ENCODE measurements at places on chromosomes 6 and 20.

DNA sequence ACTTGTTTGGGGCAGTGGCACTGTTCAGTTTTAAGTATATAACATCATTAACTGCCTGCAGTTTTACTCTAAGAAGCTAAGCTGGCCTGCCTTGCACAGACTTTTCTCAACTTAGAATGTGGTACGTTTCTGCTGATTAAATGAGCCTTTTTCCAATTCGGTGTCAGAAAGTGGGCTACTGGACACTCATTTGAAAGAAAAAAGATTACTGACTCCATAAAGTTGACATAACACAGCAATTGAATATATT lies 2.1 kb downstream of the ZMYND8 start:
- no peak for DNase-seq

DNA sequence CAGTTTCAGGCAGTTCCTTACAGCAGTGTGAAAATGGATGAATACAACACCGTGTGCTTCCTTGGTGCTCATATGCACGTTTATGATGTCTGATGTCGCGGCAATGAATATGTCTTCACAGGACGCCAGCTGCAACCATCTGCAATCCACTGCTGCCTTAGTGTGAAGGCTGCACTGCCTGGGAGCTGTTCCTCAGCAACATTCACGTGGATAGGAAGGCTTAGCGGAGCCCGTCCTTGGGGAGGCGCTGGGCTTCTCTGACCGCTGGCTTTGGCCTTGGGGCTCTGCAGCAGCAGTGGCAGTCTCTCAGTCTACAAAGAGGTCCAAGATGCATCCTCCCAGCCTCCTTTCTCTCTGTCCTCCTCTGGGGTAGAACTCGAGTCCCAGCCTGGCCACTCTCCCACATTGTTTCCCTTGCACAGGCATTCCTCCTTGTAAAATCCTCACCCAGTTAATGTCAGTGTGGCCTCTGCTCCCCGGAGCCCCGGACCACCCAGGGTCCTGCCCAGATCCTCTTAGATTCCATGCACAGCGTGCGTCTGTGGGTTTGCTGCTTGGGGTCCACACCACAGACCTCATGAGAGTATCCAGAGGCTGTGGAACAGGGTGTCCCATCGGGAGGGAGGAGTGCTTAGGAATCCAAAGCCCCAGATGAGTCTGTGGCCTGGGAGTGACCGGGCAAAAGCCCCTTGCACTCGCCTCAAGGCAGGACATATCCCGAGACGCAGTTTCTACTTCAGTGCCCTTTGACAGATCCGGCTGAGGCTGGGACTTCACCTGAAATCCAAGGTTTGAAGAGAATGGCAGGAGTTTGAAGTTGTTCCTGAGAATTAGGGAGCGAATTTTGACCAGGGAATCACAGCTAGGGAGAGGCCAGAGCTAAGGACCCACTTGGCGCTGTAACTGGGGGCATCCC lies 181.3 kb downstream of the THBS2 start:
- no peak for DNase-seq

DNA sequence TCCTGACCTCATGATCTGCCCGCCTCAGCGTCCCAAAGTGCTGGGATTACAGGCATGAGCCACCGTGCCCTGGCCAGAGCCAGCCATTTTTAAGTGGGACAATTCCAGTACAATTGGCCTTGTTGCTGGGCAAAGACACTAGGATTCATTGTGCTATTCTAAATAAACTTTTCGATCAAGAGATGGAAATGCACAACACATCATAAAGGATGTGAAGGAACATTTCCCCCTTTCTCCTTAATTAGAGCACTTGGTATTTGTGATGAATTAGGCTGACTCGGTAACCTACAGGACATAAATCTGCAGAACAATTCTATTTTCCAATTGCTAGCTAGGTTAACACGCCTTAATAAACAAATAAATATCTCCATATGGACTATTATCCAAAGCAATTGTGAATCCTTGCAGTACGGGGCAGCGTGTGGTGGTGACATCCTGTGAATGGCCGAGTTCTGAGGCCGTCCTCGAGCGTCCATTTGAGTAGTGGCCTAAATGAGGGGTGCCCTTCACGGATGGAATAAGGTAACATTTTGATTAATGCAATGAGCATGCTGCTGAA lies 406.2 kb upstream of the AGPAT4 start:
- DNase-seq, result no peak

GRCh38 chr6:105911106-105911629 lies 175.0 kb upstream of the PRDM1 start:
- DNase-seq, result no peak

DNA sequence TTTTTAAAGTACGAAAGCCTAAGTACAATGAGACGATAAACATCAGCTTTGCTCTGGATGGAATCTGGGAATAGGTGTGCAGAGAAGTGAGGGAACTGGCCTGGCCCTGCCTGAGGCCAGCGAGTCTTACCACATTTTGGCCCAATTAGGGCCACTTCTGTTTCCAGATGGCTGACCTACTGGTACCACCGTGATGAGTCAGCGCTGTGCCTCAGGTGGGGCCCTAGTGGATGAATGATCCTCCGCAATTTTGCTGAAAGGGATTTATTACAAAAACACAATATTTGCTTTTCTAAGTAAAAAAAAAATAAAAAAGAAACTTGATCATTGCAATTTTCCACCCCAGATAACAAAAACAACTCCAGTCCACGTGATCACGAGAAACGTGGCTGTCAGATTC lies 22.5 kb downstream of the INSM1 start:
- DNase-seq, result no peak

DNA sequence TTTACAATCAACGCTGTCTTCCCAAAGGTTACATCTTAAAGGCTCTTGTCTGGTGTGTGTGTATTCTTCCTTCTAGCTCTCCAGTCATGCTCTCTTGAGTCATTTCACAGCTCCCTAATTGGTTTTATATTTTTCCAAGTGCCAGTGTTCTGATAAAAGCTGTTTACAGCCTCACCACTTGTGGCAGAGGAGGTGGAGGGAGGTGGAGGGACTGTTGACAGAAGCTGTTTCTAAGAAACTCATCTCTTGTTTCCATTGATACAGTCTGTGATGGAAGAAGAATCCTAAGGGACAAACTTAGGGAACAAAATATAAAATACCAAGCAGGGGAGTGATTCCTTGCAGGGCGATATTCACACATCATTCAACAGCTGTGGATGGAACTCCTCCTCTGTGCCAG lies 64.0 kb downstream of the QRSL1 start:
- DNase-seq, result no peak

DNA sequence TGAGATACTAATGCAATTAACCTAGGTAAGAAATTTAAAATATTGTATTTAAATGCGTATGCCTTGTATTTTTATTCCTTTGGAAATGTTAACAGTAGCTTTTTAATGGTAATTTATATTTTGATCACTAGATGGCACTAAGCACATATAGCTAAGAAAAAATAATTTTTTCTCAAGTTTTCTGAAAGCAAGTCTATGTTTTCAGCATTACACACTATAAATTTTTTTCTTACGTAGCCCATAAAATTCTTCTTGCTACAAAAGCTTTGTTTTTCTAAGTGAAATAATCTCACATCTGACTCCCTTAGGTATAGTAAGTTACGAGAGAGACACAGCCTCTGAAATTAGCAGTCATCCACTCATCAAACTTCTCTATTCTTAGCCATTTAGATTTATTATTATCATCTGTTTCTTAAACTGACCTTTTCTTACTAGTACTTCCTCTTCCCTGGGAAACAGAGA lies 35.7 kb downstream of the TSPYL4 start:
- no peak for DNase-seq

- DNase-seq, result no peak
These were observed 1.4 kb upstream of the SNTA1 start for GRCh38 chr20:33444797-33445560.

GRCh38 chr20:17044891-17045290 lies 181.9 kb upstream of the PCSK2 start:
- DNase-seq, result no peak

DNA sequence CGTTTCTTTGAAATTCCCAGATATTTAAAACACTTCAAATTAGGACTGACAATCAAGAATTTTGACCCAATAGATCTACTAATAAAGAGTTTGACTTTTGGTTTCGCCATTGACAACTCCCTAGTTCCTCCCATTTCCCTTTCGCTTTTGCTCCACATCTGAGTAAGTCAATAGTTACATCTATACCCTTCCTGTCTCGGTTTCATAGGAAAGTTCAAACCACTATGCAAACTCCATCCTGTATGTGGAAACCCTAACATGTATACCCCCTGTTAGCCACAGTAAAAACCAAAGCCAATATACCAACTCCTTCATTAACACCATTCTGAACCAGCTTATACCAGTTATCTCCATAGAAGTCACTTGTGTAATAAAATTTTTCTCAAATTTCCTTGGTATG lies 311.1 kb downstream of the MMUT start:
- DNase-seq, result no peak

GRCh38 chr6:54719633-54720032 lies 126.9 kb upstream of the FAM83B start:
- no peak for DNase-seq

DNA sequence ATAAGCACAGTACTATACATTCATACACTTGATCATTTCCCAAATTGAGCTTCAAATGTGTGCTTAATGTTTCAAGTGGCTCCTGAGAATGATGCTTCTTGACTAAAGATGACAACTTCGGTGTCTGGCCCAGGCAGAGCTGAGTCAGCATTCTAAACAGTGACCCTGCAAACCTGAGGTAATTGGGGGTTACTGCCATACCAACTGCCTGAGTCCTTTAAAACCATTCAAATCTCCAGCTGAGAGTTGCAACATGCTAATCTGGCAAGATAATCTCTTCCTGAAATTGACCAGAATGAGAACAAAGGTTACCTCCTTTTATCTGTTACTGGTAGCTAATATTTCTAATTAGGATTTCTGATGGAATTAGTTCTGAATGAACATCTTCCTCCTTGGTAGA lies 8.2 kb downstream of the BACH2 start:
- DNase-seq, result no peak

GRCh38 chr20:50586531-50587232 lies 76.5 kb downstream of the PTPN1 start:
- no peak for DNase-seq

DNA sequence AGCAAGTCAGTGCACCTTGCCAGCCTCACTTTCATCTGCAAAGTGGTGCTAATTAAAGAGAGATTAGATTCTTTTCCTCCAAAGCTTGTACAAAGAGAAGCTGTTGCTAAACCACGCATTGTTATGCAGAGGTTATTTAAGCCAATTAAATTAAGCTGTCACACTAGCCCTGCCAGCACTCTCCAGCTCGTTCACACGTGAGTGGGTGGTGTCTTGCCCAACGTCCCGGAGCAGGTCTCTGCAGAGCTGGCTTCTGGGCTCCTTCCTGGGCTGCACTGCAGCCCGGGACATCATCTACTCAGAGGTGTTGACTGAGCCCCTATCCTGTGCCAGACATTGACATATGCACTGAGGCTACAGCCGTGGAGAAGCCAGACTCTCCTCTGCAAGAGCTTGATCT lies 401.6 kb upstream of the SULF2 start:
- no peak for DNase-seq

DNA sequence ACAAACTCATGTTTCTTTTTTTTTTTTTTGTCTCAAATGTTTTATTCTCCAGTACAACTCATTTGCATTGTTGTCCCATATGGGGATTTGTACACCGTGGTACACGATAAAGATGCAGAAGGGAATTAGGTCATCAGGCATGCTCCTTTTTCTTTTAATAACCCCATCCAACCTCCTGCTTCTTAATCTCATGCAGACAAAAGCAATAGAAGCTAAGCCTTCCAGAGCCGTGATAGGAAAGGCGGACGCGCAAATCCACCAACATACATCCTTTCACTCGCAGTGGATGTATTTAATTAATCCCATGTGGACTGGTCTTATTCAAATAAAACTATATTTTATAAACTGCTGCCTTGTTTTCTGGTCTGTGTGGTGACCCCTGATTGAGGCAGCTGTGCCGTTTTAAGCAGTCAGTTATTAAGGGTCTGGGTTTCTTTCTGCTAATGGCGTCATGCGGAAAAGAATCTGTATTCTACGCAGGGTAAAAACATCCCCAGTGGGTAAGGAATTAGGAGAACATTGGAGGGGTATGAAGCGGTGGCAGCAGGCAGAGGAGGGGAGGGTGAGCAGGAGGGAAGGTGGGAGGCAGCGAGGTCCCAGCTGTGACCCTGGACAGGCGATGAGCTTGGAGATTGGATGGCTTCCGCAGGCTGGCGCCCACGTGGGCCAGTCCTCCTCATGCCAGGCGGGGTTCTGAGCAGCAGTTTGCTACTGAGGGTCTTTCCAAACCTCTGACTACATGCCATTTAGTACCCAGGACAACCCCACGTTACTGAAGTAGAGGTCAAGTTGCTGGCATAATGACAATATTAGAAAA lies 172.8 kb downstream of the LINC00237 start:
- no peak for DNase-seq

- DNase-seq, result no peak
These were observed 27.6 kb upstream of the MRGBP start for GRCh38 chr20:62768551-62769287.

DNA sequence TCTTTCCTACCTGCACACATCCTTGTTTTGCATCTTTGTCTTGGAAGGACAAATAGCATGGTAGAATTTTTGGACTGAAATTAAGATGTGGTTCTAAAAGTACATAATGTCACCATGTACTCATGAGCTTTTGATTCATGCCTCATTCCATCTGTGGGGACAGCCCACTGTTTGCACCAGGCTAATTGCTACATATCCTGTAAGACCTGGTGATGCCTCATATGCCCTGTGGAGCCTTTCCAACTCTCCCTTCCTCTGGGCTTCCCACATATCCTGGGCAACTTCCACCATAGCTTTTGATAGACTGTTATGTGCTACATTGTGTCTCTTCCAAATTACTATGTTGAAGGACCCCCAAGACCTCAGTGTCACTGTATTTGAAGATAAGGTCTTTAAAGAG lies 213.6 kb upstream of the PREP start:
- no peak for DNase-seq

GRCh38 chr6:71642120-71642519 lies 244.2 kb upstream of the RIMS1 start:
- no peak for DNase-seq

- DNase-seq, result no peak
These were observed 559.6 kb downstream of the KIF16B start for GRCh38 chr20:16013631-16014030.

- DNase-seq, result no peak
These were observed 17.1 kb downstream of the RIPOR3 start for GRCh38 chr20:50674138-50674825.

DNA sequence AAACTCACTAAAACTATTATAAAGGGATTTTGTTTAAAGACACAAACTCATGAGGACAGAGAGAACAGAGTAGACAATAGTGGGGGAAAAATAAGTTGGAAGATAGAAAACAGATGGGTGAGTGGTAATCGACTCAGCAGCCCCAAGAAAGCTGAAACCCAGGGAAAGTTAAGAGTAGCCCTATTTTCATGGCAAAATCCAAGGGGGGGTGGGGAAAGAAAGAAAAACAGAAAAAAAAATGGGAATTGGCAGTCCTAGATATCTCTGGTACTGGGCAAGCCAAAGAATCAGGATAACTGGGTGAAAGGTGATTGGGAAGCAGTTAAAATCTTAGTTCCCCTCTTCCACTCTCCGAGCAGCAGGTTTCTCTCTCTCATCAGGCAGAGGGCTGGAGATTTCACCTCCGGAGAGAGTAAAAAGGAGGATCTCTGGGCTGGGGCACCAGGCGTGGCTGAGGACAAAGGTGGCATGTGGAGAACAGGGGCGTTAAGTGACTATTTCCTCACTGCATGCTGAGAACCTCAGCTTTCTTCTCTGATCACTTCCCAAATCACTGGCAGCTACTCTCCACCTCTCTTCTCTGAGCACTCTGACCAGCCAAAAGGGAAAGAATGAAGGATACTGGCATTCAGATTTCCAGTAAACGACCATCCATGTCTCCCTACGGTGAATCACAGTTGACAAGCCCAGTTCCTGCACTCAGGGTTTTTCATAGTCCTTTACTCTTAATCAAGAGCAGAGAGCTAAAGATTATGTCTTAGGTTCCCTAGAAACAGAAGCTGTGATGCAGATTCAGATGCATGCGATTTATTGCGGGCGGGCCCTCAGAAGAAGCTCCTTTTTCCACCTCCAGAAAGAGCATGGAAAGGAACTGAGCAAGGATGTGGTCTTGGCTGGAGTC lies 7.3 kb upstream of the RNF24 start:
- no peak for DNase-seq
